ENCODE measurements at places on chromosomes 1 and 21.

GRCh38 chr1:157277913-157278312 is 139.7 kb upstream of the ETV3 start:
- DNase-seq: no peak

GRCh38 chr1:19410393-19410792 is 74.9 kb downstream of the CAPZB start:
- no peak for DNase-seq

GRCh38 chr1:113269168-113269963 is 120.9 kb upstream of the MAGI3 start:
- no peak for DNase-seq

GRCh38 chr1:26538480-26539412 is 9.2 kb downstream of the RPS6KA1 start:
- DNase-seq: peak; percentile 57

DNA sequence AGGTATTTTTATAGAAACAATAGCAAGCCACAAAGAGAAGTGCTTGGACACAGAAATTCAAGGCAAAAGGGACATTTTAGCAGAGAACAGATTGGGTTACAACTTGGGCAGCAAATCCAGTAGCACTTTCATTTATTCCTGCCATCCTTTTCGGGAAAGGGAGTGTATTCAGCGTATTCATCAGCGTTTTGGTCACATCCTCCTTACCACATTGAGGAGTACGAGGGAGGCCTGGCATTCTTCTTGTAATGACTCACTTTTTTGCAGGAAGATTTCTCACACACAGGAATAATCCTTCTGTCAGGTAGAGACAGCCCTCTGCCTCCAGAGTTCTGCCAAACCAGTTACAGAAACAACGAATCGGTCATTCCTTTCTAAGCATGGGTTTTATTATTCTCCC is 18.1 kb upstream of the FAM78B start:
- no peak for DNase-seq

- DNase-seq: no peak
Measured at GRCh38 chr1:153362187-153362775, 4.6 kb downstream of the S100A9 start.

DNA sequence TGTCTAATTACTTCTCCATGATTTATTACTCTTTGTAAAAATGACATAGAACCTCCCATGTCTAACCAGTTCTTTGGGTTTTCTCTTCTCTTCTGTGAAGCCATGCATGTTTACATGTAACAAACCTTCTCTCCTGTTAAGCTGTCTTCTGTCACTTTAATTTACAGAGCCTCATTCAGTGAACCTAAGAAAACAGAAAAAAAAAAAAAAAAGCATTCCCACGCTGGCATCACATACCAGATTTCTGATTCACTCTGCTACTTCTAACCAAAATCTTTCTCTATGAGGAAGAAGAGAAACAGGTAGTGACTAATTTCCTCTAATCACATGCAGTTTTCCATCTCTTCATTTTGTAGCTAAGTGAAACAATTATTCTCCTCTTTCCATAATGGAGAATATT is 141.4 kb upstream of the CXADR start:
- no peak for DNase-seq

DNA sequence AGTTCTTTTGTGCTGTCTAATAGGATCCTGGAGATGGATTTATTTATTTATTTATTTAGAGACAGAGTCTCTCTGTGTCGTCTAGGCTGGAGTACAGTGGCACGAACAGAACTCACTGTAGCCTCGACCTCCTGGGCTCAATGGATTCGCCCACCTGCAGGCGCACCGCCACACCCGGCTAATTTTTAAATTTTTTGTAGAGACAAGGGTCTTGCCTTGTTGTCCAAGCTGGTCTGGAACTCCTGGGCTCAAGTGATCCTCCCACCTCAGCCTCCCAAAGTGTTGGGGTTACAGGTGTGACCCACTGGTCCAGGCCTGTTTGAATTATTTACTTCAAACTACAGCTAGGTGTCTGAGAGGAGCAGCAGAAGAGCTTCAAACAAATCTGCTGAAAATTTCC is 9.6 kb upstream of the SPEN start:
- DNase-seq: no peak

DNA sequence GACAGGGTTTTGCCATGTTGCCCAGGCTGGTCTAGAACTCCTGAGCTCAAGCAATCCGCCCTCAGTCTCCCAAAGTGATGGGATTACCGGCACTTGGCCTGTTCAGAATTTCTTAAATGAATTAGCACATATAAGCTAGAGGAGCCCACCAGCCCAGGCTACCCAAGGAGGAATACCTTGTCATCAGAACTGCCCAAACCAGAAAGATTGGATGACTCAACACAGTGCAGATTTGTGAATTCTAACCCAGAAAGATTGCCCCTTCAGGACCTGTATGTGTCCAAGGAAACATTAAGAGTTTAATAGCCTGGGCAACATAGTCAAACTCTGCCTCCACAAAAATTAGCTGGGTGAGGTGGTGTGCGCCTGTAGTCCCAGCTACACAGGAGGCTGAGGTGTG is 14.0 kb upstream of the LIN9 start:
- no peak for DNase-seq

DNA sequence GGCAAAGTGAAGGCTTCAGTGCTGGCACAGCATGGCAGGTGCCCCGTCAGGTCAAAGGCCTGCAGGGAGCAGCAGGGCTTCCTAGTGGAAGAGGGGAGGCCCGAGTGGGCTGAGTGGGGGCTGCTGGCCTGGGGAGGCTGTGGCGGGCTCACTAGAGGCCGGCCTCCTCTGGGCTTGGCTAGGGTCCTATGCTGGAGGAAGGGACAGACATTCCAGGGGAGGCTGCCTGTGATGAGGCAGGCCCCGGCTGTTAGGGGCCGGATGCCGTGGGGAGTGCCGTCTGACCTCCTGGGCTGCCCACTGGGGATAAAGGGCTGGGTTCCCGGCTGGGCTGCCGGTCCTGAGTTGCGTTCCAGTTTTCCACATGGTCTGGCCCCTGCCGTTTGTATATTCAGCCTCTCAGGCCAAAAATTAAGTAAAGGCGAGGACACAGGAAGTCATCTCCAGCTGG is 21.1 kb downstream of the PRXL2B start:
- DNase-seq: no peak

- DNase-seq: no peak
Measured at GRCh38 chr21:36565540-36565939, 85.6 kb upstream of the CLDN14 start.

DNA sequence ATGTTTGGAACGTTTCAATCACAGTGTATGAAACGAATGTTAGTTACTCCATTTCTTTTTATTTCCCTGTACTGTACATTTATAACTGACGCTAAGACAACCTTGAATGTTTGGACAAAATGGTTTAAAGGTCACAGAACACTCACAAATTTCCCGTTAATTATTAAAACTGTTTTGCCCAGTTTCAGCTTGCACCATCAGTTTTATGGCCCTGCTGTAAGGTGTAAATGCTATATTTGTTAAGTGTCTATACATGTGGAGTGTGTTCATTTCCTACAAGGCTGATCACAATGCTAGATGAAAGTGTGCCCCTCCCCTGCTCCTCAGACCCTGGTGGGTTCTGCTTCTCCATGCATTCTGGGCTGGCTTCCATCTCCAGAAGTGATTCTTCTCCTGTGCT is 57.9 kb upstream of the ETS2 start:
- no peak for DNase-seq

DNA sequence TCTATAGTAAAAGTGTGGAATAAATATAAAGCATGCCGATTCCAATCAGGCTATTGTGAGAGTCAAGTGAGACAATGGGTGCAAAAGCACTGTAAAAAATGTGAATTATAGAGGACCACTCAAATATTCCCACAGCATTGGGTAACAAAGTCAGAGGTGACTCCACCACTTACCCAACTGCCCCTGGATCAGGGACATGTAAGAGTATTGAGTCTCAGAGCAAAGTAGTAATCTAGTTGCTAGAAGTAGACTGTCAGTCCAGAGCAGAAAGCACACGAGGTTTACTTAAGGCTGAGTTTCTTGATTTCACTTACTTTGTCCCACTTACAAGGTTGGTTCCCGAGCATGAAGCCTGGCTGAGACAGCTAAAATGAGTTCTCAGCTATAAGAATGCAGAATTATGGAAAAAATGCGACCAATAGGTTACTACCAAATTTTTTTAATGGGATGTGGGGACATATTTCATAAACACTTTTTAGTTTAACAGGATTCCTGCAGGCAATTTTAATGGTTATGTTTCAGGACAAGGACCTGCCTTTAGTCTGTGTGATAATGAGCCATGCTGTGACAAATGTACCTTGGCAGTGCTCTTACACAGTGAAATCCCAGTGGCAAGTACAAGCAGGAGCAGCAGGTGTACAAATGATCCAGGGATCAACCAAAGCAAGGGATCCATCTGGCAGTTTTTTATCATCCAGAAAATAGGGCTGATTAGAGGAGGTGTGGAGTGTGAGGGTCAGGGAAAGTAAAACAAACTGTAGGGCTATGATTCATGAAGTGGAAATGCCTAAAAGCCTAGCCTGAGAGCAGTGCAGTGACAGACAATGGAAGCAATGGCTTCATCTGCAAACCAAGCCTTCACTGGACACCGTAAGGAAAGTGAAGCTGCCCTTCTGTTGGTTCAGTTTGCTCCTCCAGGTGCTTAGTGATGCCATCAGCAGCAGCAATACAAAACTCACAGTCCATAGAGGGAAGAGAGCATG is 156.2 kb upstream of the SPAG17 start:
- DNase-seq: no peak

- DNase-seq: no peak
Measured at GRCh38 chr1:247096544-247096943, 7.6 kb downstream of the ZNF669 start.

DNA sequence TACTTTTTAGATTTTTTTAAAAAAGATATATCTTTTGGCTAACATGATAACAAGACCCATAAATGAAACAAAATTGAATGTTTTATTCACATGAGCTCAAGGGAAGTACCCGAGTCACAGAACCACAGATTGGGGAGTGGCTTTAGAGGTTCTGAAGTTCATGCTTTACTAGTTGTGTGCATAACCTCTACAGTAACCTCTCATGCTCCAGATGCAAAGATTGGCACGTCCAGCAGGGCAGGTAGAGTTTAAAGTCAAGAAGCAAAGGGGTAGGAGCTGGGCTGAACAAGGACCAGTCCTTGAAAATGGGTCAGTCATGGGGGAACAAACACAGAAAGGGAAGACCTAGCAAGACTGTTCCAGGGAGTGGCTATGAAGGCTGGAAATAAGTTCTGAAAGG is 109.6 kb downstream of the RNF220 start:
- DNase-seq: no peak

GRCh38 chr1:60942896-60943638 is 139.3 kb upstream of the NFIA start:
- no peak for DNase-seq

GRCh38 chr1:40758578-40759343 is 24.8 kb upstream of the KCNQ4 start:
- DNase-seq: no peak

DNA sequence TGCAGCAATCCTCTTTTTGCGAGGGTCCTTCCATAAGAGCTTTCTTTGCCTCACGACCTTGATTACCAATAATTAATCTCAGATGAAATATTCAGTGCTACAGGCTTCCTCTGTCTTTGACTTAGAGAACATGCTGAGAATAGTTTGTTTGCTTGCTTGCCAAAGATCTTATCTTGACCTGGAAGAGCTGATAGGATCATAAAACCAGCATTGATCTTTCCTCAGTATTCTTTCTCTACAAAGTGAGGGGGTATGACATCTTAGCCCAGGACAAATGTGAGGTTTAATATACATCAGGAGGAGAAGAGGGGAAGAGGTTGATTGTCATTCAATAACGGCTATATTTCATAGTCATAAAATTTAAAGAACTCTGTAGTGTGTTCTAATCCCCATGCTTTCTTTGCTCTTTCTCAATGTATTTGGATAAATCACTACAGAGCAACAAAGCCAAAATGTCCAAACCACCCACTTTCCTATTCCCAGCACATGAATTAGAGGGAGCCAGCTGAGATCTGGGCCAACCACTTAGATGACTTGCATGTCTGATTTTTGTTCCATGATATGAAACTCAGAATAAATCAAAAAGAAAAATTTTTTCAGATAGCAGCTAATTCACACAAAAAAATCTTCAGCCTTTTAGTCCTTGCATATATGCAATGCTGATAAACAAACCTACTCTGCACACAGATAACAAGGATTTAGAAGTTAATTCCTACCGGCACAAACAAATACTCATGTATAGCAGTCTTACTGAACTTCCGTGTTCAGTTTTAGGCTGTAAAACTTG is 50.5 kb upstream of the IPO9 start:
- no peak for DNase-seq

DNA sequence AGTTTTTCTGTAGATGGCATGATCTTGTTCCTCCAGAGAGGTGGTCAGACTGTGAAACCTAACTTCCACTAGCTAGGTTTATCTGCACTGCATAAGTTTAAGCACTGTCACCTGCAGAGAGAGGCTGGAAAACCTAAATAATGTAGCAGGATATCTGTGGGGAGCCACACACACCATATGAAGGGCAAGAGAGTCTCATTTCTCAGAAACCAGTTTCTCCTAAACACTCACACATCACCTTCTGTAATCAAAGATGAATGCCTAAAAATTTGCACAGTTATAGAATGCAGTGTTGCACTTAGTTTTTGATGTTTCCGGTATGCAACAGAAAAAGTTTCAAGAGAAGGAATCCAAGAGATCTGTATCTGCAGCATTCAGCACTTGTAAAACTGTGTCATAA is 654.6 kb downstream of the ADGRL2 start:
- DNase-seq: no peak

GRCh38 chr1:157626099-157626498 is 28.2 kb upstream of the FCRL4 start:
- DNase-seq: peak; percentile 8

DNA sequence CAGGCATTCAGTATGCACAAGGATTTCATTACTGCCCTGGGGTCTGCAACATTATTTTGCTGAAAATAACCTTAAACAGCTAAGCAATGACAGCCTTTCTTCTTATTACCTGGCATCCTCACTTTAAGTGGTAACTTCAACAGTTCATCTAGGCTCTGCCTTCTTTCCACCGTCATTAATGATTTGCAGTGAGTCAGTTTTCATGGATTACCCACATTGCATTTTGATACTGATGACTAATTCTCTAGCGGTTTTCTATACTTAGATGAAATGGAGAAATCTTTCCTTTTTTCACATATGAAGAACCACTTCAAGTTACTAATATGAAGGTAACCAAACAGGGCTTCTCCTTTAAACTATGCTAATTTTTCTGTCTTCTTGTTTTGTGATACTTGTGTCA is 226.9 kb upstream of the TMPRSS15 start:
- DNase-seq: no peak

Data from CD4-positive, alpha-beta T cell treated with Interleukin-4 for 4 hours (primary cell).